Cardiac ventricle fibroblast (primary cell): ENCODE measurements at places on chromosomes 3 and 15. TPM values are rescaled to one million over a fixed set of nuclear protein-coding genes. Genes with fewer than 3 reads are reported as not detected.

The CCR9 gene
- total RNA-seq: not detected in 2 replicates

The PARP6 gene
- 9.7 and 12.8 TPM in 2 replicates for total RNA-seq

The OXTR gene
- 0.15 and 3.2 TPM in 2 replicates for total RNA-seq

The GOLGA6L4 gene
- 0.31 and 0.98 TPM in 2 replicates for total RNA-seq

The RIOX2 gene
- total RNA-seq: 24.0 and 26.8 TPM in 2 replicates
